ENCODE measurements at places on chromosomes 3 and 15. TPM values are rescaled to one million over a fixed set of nuclear protein-coding genes. Genes with fewer than 3 reads are reported as not detected.

The GLDN gene
- 0.57 TPM for total RNA-seq

- DNase-seq: no peak
- H3K27ac ChIP-seq: no peak overlapping the region
- H3K4me1 ChIP-seq: no peaks in the 10 kb centered on the region
- H3K27me3 ChIP-seq: peaks cover 6% of the 10 kb centered on the region
- no peaks in the 10 kb centered on the region for H3K36me3 ChIP-seq
- H3K4me3 ChIP-seq: no peak overlapping the region
Observed at GRCh38 chr3:127388427-127388826, 100.6 kb upstream of the PRR20G start.

- H3K4me1 ChIP-seq: no peaks in the 10 kb centered on the region
- no peaks in the 10 kb centered on the region for H3K36me3 ChIP-seq
- no peak for DNase-seq
- no peak overlapping the region for H3K4me3 ChIP-seq
- no peak overlapping the region for H3K27ac ChIP-seq
- no peaks in the 10 kb centered on the region for H3K27me3 ChIP-seq
Observed at GRCh38 chr3:194976874-194977273, 291.2 kb downstream of the FAM43A start.

DNA sequence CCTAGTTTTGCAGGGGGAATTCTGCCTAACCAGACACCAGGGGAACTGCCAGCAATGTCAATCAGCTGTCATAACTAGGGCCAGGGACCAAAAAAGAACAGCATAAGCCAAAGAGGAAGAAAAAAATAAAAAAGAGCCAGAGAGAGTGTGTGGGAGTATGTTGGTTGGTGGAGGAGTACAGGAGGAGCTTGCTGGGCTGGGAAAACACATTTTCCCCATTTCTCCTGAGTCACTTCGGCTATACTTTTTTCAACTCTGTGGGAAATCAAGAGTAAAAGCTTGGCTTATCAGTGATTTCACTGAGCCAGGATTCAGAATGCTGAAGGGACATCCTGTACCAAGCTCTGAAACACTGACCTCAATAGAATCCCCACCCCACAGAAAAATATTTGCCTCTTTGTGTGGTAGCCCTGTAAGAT lies 144.7 kb upstream of the DPH6 start:
- no peaks in the 10 kb centered on the region for H3K27me3 ChIP-seq
- H3K4me1 ChIP-seq: no peaks in the 10 kb centered on the region
- no peak overlapping the region for H3K27ac ChIP-seq
- no peak overlapping the region for H3K4me3 ChIP-seq
- DNase-seq: no peak

DNA sequence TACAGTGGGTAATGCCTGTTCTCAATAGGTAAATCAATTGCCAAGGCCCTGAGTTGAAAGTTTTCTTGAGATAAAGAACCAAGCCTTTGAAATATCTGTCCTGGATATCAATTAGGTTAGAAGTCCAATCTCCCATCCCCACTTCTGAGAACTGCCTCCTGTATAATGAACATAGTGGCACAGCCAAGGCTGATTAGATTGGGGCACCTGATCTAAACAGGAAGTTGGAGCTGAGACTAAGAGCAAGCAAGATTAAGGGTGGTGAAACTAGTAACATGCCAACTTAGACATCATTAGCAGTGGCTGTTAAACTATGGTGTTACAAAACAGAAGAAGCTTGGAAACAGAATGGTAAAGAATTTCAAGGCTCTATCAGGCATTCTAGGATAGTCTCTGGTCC lies 137.7 kb upstream of the TMEM108 start:
- H3K36me3 ChIP-seq: no peaks in the 10 kb centered on the region
- no peak for DNase-seq
- no peak overlapping the region for H3K27ac ChIP-seq
- no peak overlapping the region for H3K4me3 ChIP-seq
- H3K4me1 ChIP-seq: no peaks in the 10 kb centered on the region
- no peaks in the 10 kb centered on the region for H3K27me3 ChIP-seq

GRCh38 chr15:32802286-32802936 lies 84.6 kb downstream of the GREM1 start:
- no peak overlapping the region for H3K4me3 ChIP-seq
- H3K36me3 ChIP-seq: no peaks in the 10 kb centered on the region
- no peak for DNase-seq
- no peaks in the 10 kb centered on the region for H3K27me3 ChIP-seq
- no peak overlapping the region for H3K27ac ChIP-seq

DNA sequence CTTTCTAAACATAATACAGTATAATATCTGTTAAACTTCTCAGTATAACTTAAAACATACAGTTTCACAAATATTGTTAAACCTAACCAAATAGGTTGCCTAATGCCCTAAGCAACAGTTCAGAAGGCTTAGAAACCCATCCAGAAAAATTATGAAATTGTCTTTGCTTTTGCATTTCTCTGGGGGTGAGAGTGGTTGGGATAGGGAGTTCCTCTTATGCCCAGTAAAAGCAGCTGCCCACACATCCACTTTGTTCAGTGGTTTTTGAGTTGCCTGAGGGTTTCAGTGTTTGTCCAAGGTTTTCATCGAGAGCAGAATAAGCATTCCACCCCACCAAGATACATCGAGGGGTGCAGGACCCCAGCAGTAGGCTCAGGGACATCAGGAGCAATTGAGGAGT lies 179.4 kb downstream of the CDIN1 start:
- H3K4me1 ChIP-seq: no peaks in the 10 kb centered on the region
- H3K27ac ChIP-seq: no peak overlapping the region
